ENCODE measurements at places on chromosomes 11 and 22.

DNA sequence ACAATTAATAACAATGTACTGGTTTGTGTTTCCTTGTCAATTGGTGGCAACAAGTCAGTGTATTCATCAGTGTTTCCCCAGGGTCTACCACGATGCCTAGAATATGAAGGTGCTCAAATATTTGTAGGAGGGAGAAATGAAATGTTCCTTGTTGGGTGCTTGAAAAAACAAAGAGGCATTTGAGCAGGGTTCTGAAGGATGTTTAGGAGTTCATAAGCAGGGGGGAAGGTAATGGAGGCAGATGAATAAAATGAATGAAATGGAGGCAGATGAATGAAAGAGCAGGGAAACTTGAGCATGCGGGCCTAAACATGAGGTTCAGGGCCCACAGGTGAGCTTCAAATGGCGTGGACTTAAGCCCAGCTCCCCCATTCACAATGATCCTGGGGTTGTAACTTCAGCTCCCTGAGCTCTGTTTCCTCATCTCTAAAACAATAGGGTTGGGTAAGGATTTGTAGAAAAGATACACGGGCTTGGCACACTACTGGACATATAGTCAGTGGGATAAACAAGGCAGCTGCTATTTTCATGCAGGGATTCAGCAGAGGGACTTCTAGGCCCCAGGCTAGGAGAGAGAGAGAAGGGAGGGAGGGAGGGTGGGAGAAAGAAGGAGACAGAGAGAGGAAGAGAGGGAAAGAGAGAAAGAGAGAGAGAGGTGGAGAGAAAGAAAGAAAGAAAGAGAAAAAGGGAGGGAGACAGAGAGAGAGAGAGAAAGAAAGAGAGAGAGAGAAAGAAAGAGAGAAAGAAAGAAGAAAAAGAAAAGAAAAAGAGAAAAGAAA, 73.7 kb downstream of the MN1 start:
- no peak for DNase-seq

- DNase-seq, result no peak
These were observed 121.9 kb downstream of the PHF21B start for GRCh38 chr22:44887941-44888366.

DNA sequence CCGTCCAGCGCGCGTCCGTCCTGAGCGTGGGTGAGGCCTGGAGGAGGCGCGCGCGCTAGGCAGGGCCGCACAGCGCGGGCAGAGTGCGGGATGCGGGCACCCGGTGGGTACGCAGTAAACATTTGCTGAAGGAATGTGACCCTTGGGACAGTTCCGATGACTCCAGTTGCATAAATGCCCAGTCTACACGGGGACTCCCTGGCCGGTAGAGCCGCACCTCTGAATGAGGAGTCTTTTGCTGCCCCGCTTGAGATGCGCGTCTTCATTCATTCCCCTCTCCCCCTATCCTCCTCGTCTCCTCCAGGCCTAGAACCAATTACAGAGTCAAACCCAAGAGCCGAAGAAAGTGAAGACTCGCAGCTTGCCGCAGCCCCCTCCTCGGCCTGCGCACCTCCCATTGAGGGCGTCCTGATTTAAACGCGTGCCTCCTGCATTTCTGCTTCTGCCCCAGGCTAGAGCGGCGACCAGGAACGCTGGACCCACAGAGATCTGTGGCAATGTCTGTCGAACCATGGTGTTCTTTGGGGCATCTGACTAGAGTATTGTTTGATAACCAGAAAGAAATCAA, 729 bp upstream of the CHKB start:
- no peak for DNase-seq

GRCh38 chr11:100794446-100794845, 107.4 kb downstream of the ARHGAP42 start:
- no peak for DNase-seq

DNA sequence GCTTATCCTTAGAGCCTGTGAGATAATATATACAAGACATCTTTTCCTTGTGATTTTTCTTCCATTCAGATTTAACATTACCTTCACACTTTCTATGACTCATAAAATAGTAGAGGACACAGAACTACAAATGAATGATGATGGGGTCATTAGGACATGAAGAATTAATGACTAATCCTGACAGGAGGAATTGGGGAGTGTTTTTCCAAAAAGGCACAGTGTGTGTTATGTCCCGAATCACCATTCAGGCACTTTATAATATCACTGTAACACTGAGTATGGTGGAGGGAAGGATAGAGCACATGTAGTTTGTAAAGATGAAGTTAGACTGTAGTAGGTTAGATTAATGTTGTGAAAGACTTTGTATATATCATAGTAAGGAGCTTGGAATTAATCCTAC, 391.3 kb downstream of the JRKL start:
- DNase-seq, result no peak

GRCh38 chr22:31055635-31056159, 25.4 kb upstream of the SMTN start:
- peak; percentile 81 for DNase-seq

GRCh38 chr22:37913233-37913721, 7.2 kb downstream of the MICALL1 start:
- no peak for DNase-seq

GRCh38 chr11:40513281-40513680, 946.2 kb downstream of the LRRC4C start:
- DNase-seq, result no peak

DNA sequence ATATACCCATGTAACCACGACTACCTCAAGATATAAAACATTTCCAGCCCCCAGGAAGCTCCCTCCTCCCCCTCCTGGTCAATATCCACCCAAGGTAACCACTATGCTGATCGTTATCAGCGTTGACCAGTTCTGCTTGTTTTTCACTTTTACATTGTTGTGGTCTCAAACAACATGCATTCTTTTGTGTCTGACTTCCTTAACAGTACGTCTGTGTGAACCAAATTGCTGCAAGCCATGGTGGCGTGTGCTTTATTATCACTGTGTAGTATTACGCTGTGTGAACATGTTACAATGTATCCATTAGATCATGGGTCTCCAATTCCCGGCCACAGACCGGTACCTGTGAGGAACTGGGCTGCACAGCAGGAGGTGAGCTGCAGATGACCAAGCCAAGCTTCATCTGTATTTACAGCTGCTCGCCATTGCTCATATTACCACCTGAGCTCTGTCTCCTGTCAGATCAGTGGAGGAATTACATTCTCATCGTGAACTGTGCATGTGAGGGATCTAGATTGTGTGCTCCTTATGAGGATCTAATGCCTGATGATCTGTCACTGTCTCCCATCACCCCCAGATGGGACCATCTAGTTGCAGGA, 15.5 kb upstream of the GRK3 start:
- no peak for DNase-seq

All from keratinocyte (primary cell).